ENCODE measurements at places on chromosomes 11 and 22.

- DNase-seq: no peak
Observed at GRCh38 chr11:73660497-73661034, 14.2 kb downstream of the PLEKHB1 start.

GRCh38 chr11:119754656-119755355 is 25.8 kb upstream of the NECTIN1 start:
- no peak for DNase-seq

DNA sequence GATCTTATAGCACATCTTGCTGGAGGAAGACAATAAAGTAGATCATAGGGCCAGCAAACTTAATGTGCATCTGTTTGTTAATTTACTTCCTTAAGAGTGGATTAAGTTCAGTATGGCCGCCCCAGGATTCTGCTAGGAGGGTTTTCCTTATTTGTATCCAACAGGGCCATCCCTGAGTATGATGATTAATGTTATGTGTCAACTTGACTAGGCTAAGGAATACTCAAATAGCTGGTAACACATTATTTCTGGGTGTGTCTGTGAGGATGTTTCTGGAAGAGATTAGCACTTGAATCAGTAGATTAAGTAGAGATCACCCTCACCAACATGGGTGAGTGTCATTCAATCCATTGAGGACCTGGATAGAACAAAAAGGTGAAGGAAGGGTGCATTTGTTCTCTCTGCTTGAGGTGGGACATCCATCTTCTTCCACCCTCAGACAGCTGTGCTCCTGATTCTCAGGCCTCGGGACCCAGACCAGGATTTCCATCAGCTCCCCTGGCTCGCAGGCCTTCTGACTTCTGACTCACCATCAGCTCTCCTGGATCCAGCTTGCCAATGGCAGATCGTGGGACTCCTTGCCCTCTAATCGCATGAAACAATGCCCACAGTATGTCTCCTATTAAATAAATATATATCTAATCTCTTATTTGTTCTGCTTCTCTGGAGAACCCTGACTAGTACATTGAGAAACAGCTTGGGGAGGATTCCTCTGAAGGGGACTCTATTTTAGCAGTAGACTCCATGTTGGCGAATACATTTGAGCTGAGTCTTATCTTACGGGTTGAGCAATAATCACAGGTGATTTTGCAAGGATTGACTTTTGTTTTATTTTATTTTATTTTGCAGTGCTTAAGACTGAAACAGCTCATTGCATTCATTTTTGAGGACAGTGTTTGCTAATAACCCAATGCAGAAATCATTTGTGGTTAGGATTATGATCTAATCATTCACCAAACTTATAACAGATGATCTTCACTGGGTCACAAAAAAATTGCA is 9.0 kb upstream of the ZBTB44 start:
- no peak for DNase-seq

GRCh38 chr22:37661160-37661924 is 2.8 kb downstream of the PDXP start:
- no peak for DNase-seq

DNA sequence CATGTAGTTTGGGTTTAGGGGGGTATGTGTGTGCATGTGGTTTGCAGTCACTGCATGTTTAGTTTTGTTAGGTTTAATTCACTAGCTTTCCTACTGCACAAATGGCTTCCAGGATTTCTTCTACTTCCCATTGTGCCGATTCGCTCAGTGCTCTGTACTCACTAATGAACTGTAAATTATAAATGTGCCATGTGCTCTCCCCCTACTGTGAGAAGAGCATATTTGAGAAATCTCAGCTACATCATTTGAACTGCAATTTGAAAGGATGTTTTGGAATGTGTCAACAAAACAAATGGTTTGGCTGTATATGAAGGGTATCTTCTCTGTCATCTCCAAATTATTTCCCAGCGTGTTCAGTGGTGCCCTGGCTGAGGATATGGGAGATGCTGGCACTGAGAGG is 28.1 kb downstream of the CYB5R2 start:
- no peak for DNase-seq

GRCh38 chr11:113410414-113411135 is 23.0 kb downstream of the ANKK1 start:
- no peak for DNase-seq

DNA sequence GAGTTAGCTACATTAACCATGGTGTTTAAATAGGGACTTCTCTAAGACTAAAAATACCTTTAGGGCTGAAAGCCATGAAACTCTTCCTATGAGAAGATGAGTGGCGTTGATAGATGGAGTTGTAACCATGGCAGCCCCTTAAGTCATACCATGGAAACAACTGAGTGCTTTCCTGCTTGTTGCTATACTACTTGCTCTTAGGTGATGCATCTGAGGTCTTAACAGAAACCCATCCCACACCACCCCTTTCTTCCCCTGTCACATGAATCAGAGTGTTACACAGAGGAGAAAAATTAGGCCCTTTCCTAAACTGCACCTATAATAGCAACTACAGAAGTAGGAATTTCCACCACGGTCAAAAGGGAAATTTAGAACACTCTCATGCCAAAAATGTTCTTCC is 64.3 kb upstream of the ZC3H12C start:
- no peak for DNase-seq

DNA sequence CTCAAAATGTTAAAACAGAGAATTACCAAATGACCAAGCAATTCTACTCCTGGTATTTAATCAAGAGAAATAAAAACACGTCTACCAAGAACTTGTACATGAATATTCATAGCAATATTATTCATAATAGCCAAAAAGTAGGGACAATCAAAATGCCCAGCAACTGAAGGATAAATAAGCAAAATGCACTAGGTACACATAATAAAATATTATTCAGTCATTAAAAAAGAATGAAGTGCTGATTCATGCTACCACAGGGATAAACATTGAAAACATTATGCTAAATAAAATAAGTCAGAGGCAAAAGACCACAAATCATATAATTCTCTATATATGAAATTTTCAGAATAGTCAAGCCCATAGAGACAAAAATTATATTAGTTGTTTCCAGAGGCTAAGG is 24.8 kb downstream of the ARHGAP32 start:
- DNase-seq: no peak

DNA sequence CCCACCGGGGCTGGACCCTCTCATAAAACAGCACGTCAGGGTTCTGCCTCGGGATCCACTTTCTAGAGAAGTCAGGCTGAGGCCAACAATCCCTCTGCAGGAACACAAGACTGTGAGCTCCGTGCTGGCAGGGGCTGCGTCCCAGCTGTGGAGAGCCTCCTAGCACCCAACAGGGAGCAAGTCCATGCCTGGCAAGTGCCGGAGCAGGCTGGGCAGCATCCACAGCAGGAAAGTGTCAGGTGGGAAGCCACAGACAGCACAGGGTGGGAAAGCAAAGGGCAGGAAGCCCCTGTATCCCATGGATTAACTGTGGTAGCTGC is 682.3 kb downstream of the TBC1D22A start:
- DNase-seq: no peak

DNA sequence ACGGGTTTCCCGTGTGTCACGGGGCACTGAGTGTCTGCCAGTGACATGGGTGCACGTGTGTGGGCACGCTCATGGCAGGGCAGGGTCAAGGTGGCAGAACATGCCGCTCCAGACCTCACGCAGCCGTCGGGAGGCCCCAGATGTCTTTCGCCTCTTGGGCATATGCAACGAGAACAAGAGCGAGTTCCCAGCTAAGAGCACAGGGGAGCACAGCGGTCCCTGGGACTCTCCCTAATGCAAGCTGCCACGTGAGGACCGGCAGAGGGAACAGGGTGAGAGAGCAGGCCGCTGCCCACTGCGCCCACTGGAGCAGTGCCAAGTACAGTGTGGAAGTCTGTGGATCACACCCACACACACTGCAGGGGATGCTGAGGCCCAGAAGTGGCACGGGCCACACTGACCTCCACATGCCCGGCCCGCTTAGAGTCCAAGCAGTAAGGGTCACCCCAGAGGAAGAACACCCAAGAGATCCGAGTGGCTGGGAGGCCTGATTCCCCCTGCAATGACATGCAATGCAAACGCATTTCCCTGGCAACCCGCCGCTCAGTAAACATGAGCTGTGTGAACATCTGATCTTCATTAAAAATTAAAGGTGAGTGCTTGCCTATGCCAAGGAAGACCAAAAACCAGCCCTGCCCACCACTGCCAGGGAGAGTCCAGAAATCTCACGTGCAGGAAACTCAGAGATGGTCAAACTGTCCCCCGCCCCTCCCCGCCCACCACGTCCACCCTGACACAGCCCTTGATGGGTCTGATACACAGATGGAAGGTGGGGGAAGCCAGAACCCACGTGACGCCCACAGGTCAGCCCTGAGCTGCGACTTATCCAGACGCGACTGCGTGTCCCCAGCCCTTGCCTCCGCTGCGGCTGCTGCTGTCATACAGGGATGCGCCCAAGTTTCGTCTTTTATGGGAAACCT is 11.7 kb downstream of the CERK start:
- no peak for DNase-seq

GRCh38 chr11:27427183-27427980 is 45.2 kb downstream of the LGR4 start:
- no peak for DNase-seq

- no peak for DNase-seq
Observed at GRCh38 chr11:128965485-128965884, 22.8 kb upstream of the TP53AIP1 start.

DNA sequence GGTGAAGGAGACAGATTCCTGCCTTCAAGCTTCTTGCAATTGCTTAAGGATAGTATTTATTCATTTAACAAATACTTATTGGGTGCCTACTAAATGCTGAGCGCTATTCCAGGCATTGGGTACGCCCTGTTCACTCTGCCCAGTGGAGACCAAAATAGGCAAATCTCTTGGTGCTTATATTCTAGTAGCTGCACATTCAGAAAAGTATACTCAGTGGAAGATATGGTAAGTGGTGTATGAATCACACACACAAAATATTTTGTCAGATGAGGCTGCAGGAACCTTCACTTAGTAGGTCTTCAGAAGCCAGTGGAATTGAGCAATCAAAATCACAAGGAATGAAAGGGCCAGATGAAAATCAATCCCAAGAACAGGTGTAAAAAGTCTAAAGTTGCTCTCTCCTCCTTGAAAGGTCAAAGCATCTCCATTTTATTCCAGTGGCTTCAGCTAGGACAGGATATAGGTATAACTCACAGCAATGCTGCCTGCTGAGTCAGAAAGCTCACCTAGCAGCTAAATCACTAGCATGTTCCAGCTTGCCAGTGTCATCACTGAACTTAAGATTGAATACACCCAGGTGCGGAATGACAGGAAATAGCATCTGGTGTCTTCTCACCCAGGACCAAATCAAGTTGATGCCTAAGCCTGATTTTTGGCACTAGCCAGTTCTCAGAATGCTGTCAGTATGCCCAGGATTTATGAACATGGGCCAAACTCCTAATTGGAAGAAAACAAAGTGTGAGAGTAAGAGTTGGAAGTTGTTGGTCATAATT is 83.9 kb downstream of the AMOTL1 start:
- no peak for DNase-seq

DNA sequence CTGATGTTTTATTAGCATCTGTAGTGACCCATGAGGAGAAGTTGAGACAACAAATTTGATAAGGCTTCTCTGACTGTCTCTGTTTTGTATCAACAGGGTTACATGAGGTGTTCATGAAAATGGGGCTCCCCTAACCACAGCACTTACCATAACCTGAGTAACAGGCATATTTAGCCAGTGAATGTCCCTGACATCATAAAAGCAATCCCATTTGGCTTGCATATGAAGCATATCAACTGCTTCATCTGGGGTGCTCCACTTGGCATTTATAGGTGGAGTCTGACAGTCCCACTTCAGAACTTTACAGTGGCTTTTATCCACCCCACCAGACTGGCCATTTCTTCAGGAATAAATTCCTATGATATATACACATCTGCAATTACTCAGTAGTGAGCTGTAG is 257.6 kb downstream of the LUZP2 start:
- no peak for DNase-seq

Measured in GOT3 (cell line).